Fibroblast of lung (primary cell): ENCODE measurements at places on chromosomes 13 and 19. TPM values are rescaled to one million over a fixed set of nuclear protein-coding genes. Genes with fewer than 3 reads are reported as not detected.

ZNF829 gene
- total RNA-seq: 2.5 and 2.8 TPM in 2 replicates

KCNN4 gene
- total RNA-seq: 0.26 and 0.83 TPM in 2 replicates

JAK3 gene
- 1.2 and 1.3 TPM in 2 replicates for total RNA-seq

SIAH3 gene
- total RNA-seq: not detected in 2 replicates

ICAM4 gene
- 1.8 and 4.1 TPM in 2 replicates for total RNA-seq

EFNA2 gene
- total RNA-seq: 0.17 TPM in 1 of 2 replicates, not detected in the other

TUBA3C gene
- not detected in 2 replicates for total RNA-seq

ZNF66 gene
- 0.77 and 1.5 TPM in 2 replicates for total RNA-seq

NDUFB7 gene
- 253 and 274 TPM in 2 replicates for total RNA-seq

GPR12 gene
- total RNA-seq: not detected in 2 replicates

MIA gene
- 0.26 TPM in 1 of 2 replicates, not detected in the other for total RNA-seq

PSG3 gene
- total RNA-seq: not detected in 2 replicates
